A673 (cell line): ENCODE measurements at places on chromosomes 1 and 21.

- DNase-seq: no peak
Measured at GRCh38 chr1:183210681-183211080, 24.6 kb downstream of the LAMC2 start.

DNA sequence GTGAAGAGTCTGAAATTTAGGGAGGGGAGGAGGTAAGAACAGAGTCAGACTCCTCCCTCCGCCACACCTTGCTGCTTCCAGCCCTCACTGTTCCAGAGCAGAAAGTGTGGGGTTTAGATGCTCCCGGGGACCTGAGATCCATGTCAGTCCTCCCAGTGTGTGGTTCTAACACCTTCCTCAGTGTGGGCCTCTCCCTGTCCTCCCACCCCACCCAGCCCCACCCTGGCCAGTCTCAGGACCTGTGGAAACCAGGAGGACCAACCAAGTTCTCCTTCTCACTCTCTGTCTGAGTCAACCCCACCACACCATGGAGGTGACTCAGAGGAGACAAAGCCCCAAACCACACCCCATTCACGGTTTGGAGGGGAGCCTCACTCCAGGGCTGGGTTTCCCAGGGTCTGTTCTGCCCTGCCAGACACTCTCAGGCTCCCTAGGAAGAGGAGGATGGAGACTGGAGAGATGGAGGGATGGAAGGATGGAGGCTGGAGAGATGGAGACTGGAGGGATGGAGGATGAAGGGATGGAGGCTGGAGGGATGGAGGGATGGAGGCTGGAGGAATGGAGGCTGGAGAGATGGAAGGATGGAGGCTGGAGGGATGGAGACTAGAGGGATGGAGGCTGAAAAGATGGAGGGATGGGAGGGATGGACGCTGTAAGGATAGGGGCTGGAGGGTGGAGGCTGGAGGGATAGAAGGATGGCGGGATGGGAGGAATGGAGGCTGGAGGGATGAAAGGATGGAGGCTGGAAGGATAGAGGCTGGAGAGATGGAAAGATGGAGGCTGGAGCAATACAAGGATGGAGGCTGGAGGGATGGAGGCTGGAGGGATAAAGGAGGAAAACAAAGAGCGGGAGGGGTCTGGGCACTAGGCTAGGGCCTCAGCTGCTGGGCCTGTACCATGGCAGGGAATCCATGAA is 100.9 kb upstream of the RUNX3 start:
- DNase-seq: no peak

DNA sequence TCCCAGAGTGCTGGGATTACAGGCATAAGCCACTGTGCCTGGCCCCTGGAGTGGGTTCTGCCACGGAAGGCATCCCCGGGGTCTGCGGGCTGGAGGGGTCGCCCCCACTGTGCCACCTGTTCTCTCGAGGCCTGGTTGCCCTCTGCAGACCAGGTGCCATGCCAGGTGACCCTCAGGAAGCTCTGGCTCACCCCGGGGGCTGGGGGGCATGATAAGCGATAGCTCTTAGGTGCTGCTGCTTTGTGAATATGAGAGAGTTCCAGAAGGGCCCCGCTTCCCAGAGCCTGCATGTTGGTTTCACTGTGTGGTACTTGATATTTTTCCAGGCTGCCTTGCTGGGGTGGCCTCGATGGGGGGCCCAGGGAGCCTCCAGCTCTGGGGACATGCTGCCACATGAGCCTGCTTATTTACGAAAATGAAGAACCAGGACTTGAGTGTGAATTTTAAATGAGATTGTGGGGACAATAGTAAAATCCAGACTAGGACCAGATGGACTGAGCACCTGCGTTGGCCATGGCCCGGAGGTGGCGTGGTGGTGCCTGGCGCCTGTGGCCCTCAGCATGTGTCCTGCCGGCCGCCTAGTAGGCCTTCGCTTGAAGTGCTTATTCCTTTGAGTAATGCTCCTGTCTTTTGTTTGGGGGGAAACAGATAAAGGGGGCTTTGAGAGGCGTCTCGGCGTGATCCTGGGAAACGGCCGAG is 7.3 kb downstream of the SKI start:
- DNase-seq: no peak

DNA sequence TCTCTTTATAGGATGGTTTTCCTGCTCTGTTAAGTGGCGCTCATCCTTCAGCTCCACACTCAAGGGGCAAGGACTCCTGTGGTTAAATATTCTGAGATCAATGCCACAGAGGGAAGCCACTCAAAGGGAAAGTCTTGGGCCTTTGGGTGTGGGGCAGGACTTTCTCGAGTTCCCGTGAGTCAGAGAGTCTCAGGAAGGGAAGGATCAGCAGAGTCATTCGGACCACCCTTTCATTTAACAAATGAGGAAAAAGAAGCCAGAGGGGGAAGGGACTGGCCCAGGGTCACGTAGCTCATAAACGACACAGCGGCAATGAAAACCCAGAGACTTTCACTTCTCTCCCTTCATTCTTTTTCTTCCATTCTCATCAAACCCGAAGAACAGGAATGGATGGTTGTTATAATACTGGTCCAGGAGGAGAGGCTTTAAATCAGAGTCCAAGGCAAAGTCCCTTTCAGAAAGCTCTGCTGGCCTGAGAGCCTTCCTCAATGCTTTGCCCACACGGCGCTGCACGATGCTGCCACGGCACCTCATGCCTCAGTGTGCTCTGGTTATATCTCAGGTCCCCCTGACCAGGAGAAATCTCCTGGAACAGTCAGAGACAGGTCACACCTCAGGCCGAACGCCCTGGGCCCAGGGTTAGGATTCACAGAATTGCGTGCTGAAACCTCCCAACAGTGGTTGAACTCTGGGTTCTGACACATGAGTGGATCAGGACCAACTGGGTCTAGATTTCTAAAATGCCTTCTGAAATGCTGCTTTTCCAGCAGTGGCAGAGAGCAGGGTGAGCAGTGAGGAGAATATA is 65.3 kb downstream of the TENT5C start:
- DNase-seq: no peak

- DNase-seq: no peak
Measured at GRCh38 chr1:31781138-31781755, 17.1 kb upstream of the ADGRB2 start.

- no peak for DNase-seq
Measured at GRCh38 chr21:26783466-26784195, 61.6 kb downstream of the ADAMTS1 start.

DNA sequence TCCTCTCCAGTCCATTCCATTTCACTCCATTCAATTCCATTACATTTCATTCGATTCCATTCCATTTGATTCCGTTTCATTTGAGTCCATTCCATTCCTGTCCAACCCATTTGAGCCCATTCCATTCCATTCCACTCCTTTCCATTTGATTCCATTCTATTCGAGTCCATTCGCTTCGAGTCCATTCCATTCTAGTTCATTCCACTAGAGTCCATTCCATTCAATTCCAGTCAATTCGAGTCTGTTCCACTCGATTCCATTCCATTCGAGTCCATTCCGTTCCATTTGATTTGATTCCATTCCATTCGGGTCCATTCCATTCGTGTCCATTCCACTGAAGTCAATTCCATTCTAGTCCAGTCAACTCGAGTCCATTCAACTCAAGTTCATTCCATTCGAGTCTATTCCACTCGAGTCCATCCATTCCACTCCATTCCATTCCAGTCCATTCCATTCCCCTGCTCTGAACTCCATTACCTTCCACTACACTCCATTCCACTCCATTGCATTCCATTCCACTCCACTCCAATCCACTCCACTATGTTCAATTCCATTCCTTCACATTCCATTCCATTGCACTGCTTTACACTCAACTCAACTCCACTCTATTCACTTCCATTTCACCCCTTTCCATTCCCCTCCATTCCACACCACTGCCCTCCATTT is 2569.4 kb upstream of the TPTE start:
- no peak for DNase-seq

GRCh38 chr1:66000033-66000637 is 207.4 kb downstream of the PDE4B start:
- DNase-seq: peak; percentile 33

DNA sequence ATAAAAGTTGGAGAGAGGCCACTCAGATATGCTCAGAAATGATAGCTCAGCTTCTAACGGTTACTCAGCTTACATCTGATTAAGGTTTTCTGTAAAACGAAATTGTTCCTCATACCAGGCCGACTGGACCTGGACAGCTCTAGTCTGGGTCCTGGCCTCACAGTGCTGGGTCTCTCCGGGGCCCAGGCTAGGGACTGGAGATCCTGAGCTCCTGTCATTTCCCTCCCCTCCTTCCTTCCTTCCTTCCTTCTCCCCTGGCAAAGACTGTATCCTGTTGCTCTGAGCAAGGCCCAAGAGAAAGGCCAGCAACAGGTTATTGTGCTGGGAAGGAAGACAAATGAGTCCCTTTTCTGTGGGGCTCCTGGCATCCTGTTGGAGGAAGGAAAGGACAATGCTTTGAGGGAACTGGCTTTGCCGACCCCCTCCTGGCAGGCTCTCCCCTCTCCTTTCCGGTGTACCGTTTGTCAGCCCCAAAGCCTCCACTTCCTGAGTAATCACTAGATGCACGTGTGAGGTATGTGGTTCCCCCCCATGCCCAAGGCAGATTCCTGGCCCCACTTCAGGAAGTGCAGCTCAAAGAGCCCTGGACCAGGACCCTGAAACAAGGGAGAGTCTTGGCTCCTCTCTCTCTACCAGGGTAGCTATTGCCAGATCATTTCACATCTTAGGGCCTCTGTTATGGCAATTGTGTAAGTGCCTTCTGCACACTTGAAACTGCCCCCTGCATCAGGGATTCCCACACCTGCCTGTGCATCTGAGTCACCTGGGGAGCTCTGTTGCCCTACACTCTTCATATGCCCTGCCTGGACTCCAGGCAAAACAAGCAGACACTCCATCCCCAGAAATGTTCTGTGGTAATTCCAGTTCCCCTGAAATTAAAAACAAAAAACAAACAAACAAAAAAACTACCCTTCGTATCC is 212.7 kb upstream of the FGGY start:
- DNase-seq: peak; percentile 32

DNA sequence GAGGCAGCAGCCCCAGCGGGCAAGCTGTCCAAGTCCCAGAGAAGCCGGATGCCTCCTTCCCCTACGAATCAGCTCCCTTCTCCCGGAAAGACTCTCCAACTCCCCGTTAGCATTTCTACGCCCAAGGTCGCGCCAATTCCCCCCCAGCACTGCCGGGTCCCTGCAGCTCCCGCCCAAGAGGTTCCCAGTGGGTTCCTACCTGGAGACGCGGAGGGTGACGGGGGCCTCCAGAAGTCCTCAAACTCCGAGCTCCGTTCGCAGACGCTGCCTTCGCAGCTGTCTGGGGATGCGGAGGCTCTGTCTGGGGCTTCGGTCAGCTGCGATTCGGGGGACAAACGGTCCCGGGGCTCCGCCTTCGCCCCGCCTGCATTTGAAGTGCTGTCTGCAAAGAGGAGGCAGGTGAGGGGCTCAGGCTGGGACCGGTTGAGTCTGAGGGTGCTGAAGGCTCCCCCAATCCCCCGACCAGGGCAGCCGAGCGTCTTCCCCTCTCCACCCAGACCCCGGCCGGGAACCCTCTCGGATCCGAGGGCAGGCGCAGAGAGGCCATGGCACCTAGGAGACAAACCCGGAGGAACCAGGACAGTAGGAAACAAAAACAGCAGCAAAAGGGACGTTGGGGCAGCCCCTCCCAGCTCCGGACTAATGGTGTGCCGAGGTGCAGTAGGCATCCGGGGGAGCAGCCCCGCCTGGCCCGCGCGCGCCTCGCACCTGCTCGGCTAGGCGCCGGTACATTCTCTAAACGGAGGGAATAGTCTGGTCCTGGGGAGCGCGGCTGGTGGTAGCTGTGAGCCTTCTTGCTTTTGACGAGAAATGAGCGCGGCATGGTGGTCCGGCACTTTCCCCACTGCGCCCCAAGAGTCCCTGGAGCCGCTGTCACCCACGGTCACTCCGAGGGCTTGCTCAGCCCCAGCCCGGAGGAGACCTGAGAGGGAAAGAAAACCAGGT is 3.8 kb downstream of the GFI1 start:
- DNase-seq: peak; percentile 11

DNA sequence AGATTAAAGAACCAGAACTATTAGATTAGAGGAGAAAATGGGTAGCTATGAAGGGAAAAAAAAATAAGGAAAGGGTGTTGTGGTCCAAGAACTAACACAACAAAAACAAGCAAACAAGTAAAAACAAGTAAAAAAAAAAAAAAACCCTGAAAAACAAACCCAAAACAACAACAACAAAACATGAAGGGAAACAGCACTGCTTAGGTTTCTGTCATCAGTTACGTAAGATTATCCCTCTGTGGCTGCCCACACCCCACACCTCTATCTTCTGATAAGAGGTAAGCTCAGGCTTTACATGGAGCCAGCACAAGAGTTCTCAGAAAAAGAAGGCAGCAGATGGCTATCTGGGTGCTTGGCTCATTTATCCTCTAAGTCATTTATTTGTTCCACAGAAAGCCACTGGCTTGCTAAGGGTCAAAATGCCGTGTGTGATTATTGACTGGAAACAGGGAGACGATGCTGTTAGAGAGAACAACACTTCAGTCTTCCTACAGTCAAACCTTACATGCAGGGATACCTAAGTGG is 57.5 kb downstream of the KIAA0319L start:
- DNase-seq: no peak

- DNase-seq: peak; percentile 3
Measured at GRCh38 chr1:42282024-42282579, 52.9 kb downstream of the FOXJ3 start.

- DNase-seq: peak; percentile 82
Measured at GRCh38 chr1:151494741-151495281, 16.4 kb upstream of the CGN start.

GRCh38 chr1:218499011-218499691 is 154.0 kb downstream of the TGFB2 start:
- peak; percentile 33 for DNase-seq

DNA sequence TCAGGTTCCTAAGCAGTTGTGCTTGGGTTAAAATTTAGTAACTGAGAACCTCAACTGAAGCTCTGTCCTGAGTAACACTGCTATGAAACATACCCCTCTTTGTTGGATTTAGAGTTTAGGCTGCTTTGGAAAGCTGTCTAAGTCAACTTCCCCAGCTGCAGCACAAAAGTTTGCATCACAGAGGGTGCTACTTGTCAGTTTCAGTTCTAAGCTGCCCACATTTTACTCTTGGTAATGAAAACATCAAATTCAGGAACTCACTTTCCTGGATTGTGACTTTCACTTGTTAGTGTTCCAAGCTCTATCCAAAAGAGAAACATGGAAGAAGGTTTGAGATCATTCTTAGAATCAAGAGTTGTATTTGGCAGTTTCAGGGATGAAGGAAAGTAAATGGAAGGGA is 191.7 kb upstream of the NFIA start:
- DNase-seq: no peak

DNA sequence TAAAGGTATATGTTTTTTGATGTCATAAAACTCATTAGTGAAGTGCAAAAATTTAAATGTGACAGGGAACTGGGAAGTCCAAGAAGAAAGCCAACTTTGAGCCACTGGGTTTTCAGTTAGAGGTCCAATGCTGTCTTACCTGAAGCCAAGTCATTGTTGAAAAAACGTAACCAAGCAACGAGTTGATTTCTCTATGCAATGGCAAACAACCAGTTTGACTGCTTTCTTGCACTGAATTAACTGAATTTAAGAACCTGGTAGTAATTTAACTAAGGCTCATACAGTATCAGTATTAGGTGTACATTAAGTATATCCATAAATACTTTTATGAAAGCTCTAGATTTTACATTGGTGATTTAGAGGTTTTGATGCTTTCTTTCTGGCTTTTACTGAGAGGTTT is 20.2 kb upstream of the S1PR1 start:
- DNase-seq: no peak
